ENCODE measurements at places on chromosomes 16 and 17.

DNA sequence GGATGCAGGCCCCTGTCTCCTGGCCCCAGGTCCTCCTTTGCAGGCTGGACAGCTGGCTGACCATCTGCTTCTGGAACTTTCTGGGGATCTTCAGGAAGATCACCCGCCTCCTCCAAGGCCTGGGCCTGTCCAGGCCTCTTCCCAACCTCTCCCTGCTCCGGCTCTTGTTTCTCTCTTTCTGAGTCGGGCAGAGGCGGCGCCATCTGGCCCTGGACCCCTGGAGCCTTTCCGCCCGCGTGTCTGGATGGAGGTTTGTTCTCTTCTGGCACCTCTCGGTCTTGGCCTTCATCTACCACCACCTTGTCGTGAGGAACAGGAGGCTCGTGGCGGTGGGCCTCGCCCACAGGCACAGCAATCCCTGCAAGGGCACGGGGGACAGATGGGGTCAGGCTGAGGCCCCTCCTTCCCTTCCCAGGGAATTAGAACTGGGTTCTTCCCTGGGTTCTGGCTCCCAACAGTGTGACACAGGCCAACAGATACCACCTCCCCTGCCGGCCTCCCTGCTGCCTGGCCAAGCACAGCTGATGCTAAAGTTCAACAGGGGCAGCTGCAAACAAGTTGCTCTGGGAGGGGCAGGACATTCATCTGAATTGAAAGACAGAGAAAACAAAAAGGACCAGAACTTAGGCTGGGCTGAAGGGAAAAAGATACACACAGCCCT is 13.3 kb downstream of the NDUFAF8 start:
- DNase-seq, result no peak

- DNase-seq, result no peak
Measured at GRCh38 chr16:52265446-52265861, 281.5 kb downstream of the TOX3 start.

GRCh38 chr16:89623511-89624261 is 10.2 kb downstream of the DPEP1 start:
- peak; percentile 34 for DNase-seq

DNA sequence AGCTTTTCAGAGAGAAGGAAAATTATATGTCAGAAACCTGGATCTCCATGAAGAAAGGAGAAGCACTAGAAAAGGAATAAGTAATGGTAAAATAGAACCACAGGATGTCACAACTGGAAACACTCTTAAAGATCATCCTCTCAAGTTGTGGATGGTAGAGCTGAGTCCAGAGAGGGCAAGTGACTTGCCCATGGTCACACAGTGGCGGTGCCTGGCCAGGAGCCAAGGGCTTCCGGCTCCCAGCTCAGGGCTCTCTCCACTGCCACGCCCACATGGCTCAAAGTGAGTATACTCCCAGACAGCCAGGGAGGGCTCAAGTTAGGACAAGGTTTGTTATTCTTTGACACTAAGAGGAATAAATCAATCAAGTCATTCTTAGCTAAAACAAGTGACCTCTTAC is 159.8 kb downstream of the COPRS start:
- peak; percentile 36 for DNase-seq

- DNase-seq, result peak; percentile 83
Measured at GRCh38 chr17:47205419-47205963, 3.7 kb upstream of the MYL4 start.

GRCh38 chr17:41676058-41676419 is 12.6 kb upstream of the EIF1 start:
- DNase-seq, result no peak

GRCh38 chr16:2095315-2095853 is 40.3 kb downstream of the PKD1 start:
- DNase-seq, result peak; percentile 63

DNA sequence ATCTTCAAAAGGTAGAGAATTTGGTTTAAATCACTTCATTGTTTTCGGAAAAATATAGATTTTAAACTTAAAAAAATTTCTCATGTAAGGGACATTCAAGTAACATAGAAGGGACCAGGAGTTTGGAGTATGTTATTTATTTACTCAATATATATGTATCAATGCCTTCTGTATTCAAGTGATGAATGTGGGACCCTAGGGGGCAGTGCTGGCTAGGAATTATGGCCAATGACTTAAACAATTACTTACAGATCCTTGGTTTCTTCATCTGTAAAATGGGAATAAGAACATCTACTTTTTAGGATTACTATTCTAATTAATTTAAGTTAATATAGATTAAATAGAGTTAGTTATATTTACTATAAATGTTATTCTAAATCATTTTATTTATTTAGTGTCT is 886.3 kb upstream of the RBFOX1 start:
- no peak for DNase-seq

DNA sequence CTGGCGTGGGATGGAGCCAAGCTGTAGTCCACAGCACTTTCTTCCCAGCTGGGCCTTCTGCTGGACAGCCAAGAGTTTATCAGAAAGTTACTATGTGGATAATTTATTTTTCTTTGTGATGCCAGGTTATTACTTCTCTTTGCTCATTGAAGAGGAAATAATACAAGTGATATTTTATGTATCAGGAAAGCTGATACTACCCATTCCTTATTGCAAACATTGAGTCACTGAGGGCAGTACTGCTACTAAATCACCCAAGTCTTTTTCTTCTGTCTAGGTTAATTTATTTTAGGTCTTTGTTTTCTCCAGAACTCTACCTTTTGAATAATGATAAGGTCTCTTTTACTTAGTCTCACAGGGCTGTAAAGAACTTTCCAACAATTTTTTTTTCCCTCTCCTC is 8.3 kb downstream of the NUP93 start:
- DNase-seq, result no peak

DNA sequence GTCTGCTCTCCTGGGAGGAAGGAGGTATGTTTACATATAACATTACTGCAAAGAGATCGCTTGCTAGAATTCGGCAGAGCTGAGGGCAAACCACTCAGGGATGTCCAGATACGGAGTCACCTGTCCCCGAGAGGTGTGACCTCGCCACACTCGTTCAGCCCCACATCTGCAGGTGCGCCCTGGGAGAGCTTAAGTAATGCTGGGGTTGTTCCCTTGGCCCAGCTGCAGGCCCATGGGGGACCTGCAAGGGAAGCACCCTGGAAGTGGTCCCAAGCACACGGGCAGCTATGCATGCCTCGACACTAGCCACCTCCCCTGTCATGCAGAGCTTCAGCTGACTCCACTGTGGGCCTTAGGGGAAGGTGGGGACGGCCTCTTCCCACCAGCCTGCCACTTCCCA is 22.2 kb downstream of the USP22 start:
- DNase-seq, result no peak

GRCh38 chr17:82602986-82603710 is 45.1 kb downstream of the WDR45B start:
- DNase-seq, result no peak

GRCh38 chr16:57798953-57799599 is 3.2 kb downstream of the KIFC3 start:
- DNase-seq, result no peak

- no peak for DNase-seq
Measured at GRCh38 chr17:57782647-57783337, 37.7 kb upstream of the CCDC182 start.

GRCh38 chr16:1871974-1872635 is at the start of gene MEIOB:
Gene MEIOB, minus strand, starts transcription at chr16:1872164. Its CDS starts 3,989 bp downstream, at chr16:1868175.
- DNase-seq, result peak; percentile 23

GRCh38 chr17:19295473-19296135 is 58.4 kb downstream of the EPN2 start:
- no peak for DNase-seq

GRCh38 chr17:44348234-44348987 is 3.3 kb downstream of the GRN start:
- peak; percentile 58 for DNase-seq

DNA sequence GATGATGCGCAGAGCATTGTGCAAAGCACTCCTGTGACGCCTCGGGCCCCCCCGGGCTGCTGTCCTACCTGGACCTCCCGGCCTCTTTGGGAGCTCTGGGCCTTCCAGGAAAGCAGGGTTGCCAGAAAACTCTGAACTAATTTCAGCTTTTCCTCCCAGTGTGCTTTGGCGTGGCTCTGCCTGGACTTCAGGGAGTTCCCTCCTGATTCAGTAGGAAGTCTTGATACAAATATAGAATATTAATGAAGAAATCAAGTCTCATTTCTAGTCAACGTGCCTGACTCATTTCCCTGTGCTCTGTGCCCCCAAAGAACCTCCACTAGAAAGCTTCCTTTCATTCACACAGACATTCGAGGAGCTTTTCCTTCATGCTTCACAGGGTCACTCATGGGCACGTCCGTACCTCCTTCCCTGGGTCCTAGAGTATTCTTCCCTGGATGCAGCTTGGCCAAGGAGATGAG is 84.0 kb upstream of the NOL11 start:
- DNase-seq, result no peak

GRCh38 chr17:82734987-82735866 is at the start of gene FN3K:
Gene FN3K, plus strand, starts transcription at chr17:82735615. Its CDS starts 22 bp downstream, at chr17:82735637.
- peak; percentile 56 for DNase-seq

GRCh38 chr16:3509470-3509928 is 8.7 kb downstream of the CLUAP1 start:
- DNase-seq, result no peak

- no peak for DNase-seq
Measured at GRCh38 chr16:5735444-5735843, 637.8 kb upstream of the EEF2KMT start.

DNA sequence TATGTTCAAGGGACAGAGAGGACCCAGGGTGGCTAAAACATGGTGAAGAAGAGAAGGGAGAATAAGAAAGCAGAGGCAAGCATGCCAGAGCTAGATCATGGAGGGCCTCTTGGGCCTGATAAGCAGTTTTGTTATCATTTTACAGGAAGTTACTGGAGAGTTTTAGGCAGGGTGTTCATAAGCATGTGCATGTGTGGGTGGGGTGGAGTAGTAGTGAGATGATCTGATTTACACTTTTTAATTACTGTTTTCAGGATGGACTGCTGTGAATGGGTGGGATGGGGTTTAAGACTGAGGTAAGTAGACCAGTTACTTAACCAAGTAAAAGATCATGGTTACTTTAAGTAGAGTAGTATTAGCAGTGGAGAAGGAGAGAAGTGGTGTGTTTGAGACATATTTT is 173.6 kb downstream of the PHKB start:
- DNase-seq, result no peak

- peak; percentile 49 for DNase-seq
Measured at GRCh38 chr16:11913425-11914079, 2.2 kb downstream of the GSPT1 start.

DNA sequence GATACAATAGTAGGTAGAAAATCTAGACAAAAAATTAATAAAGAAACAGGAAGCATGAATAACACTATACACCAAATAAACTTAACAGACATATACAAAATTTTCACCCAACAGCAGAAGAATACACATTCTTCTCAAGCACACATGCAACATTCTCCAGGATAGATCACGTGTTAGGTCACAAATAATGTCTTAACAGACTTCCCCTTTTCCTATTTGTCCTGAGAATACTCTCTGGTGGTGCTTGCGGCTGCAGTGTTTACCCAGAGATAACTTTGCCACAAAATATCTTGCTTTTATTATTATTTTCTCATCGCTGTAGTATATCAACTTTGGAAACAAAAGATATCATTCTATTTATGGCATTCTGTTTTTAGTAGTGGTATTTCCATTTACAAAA is 40.6 kb upstream of the ZNF267 start:
- DNase-seq, result no peak

Data from EH (cell line).